HT1080 (cell line): ENCODE measurements at places on chromosomes 13 and 19. TPM values are rescaled to one million over a fixed set of nuclear protein-coding genes. Genes with fewer than 3 reads are reported as not detected.

DNA sequence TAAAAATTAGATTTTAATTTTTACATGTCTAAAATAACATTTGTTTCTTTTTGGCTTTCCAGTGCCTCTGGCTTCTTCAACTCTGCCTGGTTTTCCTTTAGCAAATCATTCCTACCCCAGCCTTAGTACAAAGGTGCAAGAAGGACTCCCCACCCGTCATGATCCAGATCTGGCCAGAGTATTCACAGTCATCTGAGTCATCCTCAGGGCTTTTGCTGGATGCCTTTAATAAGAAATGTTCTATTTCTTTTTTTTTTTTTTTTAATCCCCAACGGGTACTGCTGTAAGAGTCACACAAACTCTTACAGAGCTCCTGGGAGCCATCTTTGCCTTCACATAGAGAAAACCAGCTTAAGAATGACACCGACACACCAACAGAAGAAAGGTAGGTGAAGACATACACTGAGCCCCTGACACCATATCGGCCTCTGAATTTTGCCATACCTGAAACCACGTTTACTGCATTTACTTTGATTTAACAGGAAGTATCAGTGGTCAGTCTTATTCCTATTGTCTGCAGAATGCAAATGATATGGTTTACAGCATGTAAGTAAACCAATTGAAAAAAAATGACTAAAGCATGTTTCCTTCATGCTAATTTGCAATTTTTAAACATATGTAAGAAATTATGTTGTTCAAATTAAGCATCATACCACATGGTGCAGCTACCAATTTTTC lies 184.4 kb downstream of the NALCN start:
- DNase-seq: peak; percentile 60

Gene LPAR2
- total RNA-seq: 0.21 and 0.63 TPM in 2 replicates

- DNase-seq: no peak
Measured at GRCh38 chr13:54415753-54416366, 1387.2 kb downstream of the OLFM4 start.

- peak; percentile 45 for DNase-seq
Measured at GRCh38 chr13:28423010-28423409, 71.9 kb downstream of the FLT1 start.

DNA sequence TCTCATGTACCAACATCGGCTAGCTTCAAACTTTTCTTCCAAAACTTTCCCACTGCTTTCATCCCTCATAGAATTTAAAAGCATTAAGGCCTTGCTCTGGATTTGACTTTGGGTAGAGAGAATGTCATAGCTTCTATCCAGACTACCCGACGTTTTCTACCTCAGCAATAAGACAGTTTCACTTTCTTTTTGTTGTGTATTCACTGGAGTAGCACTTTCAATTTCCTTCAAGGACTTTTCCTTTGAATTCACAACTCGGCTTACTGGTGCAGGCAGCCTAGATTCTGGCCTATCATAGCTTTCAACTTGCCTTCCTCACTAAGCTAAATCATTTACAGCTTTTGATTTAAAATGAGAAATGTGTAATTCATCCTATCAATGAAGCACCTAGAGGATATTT lies 420.4 kb upstream of the GPC6 start:
- DNase-seq: peak; percentile 67

DNA sequence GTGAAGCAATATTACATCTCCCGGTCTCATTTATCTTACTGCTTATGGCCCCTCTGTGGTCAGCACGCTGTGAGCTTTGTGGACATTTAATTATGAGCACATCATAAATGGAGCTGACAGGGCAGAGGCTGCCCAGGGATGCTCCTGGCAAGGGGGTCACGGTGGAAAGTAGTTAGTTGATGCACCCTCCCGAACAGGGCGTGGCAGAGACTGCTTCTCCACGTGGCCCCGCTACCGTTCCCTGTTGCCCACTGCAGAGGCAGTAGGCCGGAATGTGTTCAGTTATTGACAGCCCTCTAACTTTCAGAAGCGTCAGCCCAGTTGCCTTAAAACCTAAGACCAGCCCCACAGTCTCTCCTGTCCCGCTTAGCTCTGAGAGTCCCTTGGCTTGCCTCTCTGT lies 180.3 kb upstream of the ZNF507 start:
- DNase-seq: no peak

GRCh38 chr13:41588899-41589298 lies 131.5 kb downstream of the RGCC start:
- DNase-seq: peak; percentile 94

- DNase-seq: no peak
Measured at GRCh38 chr13:79060216-79060615, 345.8 kb downstream of the RBM26 start.

Gene KANK3
- not detected in 2 replicates for total RNA-seq
